ENCODE measurements at places on chromosomes 6 and 20.

DNA sequence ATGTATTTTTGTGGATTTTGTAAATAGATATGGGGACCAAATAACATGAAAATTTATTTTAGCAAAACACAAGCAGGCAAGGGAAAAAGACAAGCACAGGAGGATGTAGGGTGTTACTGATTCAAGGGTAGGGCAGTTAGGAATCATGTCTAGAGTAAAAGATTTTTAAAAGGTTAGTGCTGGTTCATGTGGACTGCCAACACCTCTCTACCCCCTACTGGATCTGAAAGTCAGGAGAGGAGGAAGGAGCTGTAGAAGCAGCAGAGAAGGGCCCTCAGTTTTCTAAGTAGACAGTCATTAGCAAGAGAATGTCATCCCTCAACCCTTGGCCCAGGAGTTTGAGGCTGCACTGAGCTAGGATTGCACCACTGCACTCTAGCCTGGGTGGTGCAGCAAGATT is 95.2 kb downstream of the RREB1 start:
- no peak for DNase-seq

DNA sequence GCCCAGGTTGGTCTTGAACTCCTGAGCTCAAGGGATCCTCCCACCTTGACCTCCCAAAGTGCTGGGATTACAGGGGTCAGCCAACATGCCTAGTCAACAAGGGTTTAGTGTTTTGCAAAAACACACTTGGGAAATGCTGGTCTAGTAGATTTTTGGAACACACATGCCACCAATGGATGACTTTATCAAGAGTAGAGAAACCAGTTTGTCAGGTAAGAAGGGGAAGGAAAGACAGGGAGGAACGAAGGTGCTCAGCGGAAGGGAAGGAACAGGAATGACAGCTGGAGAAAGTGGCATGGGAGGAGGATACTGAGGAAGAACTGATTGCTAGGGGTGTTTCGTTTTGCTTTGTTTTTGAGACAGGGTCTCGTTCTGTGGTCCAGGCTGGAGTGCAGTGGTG is 15.6 kb upstream of the SEC63 start:
- no peak for DNase-seq

DNA sequence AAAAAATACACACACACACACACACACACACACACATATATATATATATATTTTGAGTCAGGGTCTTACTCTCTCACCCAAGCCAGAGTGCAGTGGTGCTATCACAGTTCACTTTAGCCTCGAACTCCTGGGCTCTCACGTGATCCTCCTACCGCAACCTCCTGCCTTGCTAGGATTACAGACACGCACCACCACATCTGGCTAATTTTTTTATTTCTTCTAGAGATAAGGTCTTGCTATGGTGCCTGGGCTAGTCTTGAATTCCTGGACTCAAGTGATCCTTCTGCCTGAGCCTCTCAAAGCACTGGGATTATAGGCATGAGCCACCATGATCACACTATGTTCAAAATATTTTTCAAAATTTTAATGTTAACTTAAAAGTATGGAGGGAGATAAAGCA is 43.5 kb downstream of the NUP153 start:
- no peak for DNase-seq

- peak; percentile 21 for DNase-seq
These were observed 38.0 kb downstream of the TMEM170B start for GRCh38 chr6:11575408-11576033.
